ENCODE measurements at places on chromosomes 7 and 10. TPM values are rescaled to one million over a fixed set of nuclear protein-coding genes. Genes with fewer than 3 reads are reported as not detected.

DNA sequence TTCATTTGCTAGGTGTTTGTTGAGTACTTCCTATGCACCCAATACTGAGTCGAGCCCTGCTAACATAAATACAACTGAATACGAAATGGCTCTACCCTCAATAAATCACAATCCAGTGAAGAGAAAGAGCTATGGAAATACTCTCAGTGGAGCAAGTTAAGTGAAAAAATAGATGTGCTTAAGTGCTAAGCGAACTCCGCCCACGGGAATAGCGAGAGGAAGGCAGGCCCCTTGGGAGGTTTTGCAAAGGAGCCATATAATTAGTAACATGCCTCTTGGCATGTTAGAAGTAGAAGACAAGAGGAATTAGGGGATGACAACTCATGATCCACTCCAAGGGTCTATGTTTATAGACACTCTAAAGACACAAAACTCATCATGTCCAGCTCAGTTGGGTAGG is 42.8 kb upstream of the TSPAN33 start:
- no peak for DNase-seq

- peak; percentile 84 for DNase-seq
Observed at GRCh38 chr10:17062493-17062892, 67.1 kb downstream of the CUBN start.

- DNase-seq, result no peak
Observed at GRCh38 chr10:19824381-19825342, 8.4 kb downstream of the PLXDC2 start.

GRCh38 chr7:84624527-84624926 is 429.9 kb upstream of the SEMA3A start:
- no peak for DNase-seq

AMZ1 gene
- total RNA-seq, result not detected

DDC gene
- total RNA-seq, result not detected

DNA sequence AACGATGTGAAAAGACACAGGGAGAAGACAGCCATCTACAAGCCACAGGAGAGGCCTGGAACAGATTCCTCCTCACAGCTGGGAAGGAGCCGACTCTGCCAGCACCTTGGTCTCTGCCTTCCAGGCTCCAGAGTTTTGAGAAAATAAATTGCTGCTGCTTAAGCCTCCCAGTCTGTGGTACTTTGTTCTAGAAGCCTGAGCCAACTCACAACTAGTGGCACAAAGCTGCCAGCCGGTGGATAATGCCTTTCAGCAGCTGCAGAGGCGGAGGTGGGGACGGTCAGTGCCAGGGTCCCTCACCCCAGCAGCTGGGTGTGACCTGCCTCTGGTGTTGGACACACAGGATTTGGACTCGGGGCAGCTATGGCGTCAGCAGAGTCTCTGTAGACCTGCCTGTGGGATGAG is 255.4 kb upstream of the PITRM1 start:
- no peak for DNase-seq

WDR37 gene
- total RNA-seq, result 22.3 TPM

GRCh38 chr10:118892255-118892654 is 137.3 kb upstream of the NANOS1 start:
- no peak for DNase-seq

DYDC2 gene
- not detected for total RNA-seq

DNA sequence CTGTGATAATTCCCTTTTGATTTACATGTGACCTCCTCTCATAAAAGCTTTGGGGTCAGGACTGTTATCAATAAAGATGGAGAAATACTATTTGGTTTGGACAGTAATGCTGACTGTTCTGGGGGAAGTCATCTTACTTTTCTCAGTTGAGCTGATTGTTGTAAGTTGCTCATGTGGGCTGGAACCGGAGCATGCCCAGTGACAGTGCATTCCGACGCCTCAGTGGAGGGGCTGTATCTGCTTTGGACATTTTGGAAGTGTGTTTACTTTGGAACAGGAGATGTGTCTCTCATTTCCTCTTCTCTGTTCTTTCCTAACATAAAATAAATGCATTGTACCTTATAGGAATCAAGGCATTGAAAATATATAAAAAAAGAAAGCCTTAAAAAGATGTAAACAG is 30.1 kb downstream of the RBM33 start:
- no peak for DNase-seq

- peak; percentile 51 for DNase-seq
Observed at GRCh38 chr7:102814025-102814471, 65.2 kb downstream of the FAM185A start.

All from pulmonary artery endothelial cell (primary cell).